ENCODE measurements at places on chromosomes 11 and 22. TPM values are rescaled to one million over a fixed set of nuclear protein-coding genes. Genes with fewer than 3 reads are reported as not detected.

OR51I1 gene
- not detected for total RNA-seq

UCP3 gene
- 2.5 TPM for total RNA-seq

DNA sequence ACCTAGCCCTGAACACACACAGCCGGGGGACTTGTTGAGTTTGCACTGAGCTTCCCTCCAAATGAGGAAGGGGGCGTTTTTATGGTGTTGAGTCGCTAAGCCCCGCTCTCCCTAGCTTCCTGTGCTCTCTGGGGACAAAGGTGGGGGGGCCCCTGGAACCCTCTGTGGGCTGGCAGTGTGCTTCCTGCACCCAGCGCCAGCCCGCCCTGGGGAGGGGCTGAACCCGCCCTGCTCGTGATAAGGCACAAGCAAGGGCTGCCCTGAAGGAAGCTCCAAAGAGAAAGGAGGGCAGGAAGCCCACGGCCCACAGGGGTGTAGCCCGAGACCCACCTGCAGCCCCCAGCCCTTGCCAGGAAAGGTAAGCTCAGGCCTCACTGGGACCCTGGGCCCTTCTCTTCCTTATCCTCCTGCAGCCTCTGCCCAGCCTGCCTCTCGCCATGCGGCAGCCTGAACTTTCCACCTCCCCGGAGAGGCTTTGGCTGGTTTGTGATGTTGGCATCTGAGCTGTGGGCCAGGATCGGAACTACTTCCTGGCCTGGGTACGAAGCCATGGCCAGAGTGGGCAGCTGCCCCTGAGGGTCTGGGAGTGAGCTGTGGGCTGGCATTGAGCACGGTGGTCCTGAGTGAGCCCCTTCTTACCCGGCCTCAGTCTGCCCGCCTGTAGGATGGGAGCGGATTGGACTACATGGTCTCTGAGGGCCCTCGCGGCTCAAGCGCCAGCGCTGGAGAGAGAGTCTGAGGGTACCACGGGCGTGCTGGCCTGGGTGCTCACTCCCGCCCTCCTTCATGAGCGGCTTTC is at the start of gene FERMT3:
Gene FERMT3 (plus strand): TSS at position 265 of the 799 bp plus-strand sequence. CDS start 644 bp downstream, outside the sequence.
- peaks cover 53% of the 10 kb centered on the region for H3K4me1 ChIP-seq
- H3K36me3 ChIP-seq, result peaks cover 64% of the 10 kb centered on the region

DNA sequence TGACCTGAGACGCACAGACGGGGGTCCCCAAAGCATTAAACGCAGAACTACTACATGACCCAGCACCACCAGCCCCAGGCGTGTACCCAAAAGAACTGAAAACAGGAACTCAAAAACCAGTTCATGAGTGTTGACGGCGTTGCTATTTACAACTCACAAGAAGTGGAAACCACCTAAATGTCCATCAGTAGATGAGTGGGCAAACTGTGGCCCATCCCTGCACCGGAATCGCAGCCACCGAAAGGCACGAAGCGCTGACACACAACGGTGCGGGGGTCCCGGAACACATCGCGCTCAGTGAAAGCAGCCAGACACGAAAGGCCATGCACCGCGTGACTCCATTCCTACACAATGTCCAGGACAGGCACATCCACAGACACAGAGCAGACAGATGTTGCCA is 79.2 kb downstream of the TRMU start:
- no peak overlapping the region for H3K27ac ChIP-seq
- no peak for DNase-seq
- no peaks in the 10 kb centered on the region for H3K36me3 ChIP-seq

DNA sequence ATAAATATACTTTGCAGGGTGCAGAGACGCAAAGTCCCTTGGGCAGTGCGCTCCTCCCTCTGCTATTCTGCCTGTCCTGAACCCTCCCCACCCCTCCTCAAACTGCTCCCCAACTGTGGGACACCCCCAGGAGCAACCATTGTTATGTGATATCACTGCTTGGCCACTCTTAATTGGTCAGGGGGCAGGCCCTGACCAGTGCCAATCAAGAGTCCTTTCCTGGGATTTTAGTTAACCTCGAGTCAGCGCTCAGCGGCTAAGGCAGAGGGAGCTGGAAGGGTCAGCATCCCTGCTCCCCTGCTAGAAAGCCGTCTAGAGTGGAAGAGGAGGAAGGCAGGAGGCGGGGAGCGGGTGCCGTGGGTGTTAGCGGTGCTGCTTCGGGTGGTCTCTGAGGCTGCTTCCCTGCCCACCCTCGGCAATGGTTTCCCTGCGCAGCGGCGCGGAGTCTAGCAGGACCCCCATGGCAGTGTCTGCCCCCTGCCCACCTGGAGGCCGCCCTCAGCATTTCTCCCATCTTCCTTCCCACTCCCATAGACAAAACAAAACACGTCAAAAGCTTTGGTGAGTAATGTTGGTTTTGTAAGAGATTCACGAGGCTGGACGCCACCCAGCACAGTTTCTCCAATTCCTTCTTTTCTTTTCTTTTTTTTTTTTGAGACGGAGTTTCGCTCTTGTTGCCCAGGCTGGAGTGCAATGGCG is 38.4 kb upstream of the A4GALT start:
- no peak for DNase-seq
- no peak overlapping the region for H3K27ac ChIP-seq
- H3K36me3 ChIP-seq, result no peaks in the 10 kb centered on the region
- no peak overlapping the region for H3K4me3 ChIP-seq
- no peaks in the 10 kb centered on the region for H3K27me3 ChIP-seq
- no peaks in the 10 kb centered on the region for H3K4me1 ChIP-seq
